ENCODE measurements at places on chromosomes 1 and 21.
A peak's percentile ranks its signal among the peaks of the same experiment; 100 is the strongest.

GRCh38 chr1:8364528-8365442 lies 46.9 kb downstream of the SLC45A1 start:
- no peak for DNase-seq

DNA sequence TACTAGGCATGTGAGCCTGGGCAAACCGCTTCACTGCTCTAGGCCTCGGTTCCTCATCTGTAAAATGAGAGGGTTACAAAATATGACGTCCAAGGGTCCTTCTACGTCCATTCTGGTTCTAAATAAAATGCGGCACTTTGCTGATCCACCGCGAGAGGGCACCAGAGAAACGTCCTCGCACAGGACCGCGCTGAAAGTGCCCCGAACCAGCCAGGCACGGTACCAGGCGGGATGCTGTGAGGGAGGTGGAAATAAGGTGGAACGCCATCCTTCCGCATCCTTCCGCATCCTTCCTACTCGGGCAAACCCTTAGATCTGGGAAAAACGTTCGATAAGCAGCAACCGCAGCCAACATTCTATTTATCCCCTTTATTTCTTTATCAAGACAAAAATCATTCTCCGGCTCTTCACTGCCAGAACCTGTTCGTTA lies 60.3 kb upstream of the KRTAP19-8 start:
- DNase-seq = peak; percentile 24

GRCh38 chr1:119674111-119674526 lies 26.1 kb upstream of the ZNF697 start:
- DNase-seq = peak; percentile 30

DNA sequence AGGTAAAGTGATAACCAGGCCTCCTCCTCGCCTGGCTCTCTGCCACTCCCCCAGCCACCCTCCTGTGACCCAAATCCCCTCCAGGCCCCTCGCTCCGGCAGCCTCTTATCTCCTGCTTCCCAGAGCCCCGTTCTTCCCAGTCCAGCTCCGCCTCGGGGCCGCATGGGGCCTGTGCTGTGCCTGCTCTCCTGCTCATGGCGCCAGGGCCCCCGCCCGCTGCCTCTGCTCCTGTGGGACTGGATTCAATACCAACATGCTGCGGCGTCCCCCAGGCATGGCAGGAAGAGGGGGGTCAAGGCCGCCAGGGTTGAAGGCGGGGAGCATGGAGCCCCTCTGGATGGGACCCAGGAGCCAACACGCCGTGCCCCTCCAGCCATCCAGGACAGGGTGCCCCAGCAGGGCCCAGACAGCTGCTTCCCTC lies 213.0 kb upstream of the VAMP3 start:
- DNase-seq = no peak

GRCh38 chr21:26368591-26369320 lies 198.2 kb upstream of the APP start:
- DNase-seq = no peak

DNA sequence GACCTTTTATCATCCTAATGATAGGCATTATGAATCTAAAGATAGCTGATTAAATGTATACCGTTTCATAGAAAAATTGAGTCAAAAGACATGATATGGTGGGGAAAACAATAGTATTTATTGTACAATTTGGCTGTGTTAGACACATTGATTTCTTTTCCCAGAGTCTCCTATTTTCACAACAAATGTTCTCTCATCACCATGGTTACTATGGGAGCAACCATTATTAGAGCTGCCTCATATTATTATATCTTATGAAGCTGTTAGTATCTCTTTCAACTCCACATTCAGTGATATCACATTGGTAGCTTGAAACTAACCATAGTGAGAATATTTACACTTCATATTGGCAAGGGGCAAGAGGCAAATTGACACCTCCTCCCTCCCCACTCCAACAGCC lies 10.7 kb upstream of the CTH start:
- DNase-seq = no peak

DNA sequence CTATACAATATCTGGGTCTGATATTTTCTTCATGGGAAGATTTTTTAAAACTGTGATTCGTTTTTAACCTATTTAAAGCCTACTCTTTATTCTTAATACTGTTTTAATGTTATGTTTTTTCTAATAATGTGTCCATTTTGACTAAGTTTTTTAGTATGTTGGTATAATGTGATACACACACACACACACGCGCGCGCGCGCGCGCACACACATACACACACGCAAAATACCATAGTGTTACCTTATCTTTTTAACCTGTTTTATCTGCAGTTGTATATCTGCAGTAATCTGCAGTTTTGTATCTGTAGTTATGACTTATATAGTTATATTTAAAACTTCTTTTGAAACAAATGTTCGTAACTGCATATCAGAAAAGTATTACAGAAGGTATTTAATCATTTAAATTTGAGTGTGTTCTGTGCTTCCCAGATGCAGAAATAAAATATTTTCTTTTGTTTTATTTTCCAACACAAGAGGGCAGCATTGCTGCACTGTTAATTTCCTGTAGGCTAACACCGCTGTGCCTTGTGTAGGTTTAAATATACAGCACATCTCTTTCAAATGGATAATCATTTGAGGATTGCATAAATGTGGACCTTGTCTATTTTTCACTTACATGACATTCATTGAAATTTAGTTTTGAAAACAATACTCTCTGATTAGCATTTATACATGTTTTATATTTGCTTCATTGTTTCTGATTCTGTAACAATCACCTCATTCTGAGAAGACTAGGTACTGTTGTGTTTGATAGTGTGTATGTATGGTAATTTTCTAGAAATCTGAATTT lies 166.1 kb downstream of the PDE4B start:
- peak; percentile 32 for DNase-seq

GRCh38 chr1:152761609-152762213 lies 3.9 kb downstream of the KPRP start:
- no peak for DNase-seq

GRCh38 chr1:205530116-205530515 lies 25.6 kb downstream of the CDK18 start:
- no peak for DNase-seq

GRCh38 chr1:17161137-17161740 lies 42.0 kb upstream of the PADI2 start:
- no peak for DNase-seq

DNA sequence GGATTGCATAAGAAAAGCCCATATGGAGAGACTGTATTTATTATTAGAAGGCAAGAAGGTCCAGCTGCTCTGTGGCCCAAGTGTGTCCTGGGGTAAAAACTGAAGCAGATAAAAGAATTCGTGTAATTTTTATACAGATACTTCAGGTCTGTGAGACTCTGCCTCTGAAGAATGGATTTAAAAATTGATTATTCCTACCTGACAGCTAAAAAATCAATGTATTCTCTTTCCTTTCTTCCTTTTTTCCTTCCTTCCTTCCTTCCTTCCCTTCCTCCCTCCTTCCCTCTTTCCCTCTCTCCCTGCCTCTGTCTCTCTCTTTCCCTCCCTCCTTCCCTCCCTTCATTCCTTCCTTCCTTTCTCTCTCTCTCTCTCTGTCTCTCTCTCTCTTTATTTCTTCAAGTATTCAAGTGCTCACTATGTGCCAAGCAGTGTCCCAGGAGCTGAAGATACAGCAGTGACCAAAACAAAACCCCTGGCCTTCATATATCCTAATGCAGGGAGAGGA lies 11.3 kb upstream of the MGST3 start:
- DNase-seq = no peak

DNA sequence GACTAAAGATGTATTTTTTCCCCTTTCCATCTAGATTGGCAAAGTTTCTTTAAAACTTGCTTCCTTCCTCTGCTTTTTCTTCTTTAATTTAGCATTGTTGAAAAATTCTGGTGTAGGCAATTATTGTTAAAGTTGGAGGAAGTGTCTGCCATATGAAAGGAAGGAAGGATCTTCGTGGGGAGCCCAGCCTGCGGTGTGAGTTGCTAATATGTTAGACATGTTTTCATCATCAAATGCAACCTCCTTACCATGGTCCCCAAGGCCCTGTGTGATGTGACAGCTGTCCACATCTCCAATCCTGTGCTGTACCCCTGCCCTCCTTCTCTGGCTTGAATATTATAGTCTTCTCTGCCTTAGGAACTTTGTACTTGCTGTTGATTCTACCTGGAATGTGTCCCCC lies 81.0 kb upstream of the ZBTB18 start:
- DNase-seq = no peak

DNA sequence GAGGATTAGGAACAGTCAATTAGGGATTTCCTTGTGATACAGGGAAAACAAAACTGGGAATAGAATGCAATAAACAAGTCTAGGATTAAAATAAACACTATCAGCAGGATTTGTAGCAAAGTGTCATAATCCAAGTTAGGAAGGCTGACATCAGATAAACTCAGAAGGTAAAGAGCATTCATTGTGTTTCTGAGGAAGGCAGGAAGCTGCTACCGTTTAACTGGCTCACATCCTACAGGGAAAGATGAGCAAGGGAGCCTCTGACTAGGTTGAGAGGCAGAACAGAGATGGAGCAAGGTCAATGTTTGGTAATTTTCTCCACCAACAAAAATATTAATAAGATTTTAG lies 124.7 kb downstream of the POU2F1 start:
- no peak for DNase-seq

- no peak for DNase-seq
Measured at GRCh38 chr1:90347366-90347765, 352.5 kb downstream of the ZNF326 start.

GRCh38 chr1:156816561-156817328 lies at the start of gene SH2D2A:
SH2D2A (minus strand) TSS chr1:156816848; CDS start chr1:156816708, 140 bp downstream.
- peak; percentile 9 for DNase-seq
